Adrenal gland (tissue), 19 donors: ENCODE measurements at places on chromosomes 16 and 17. TPM values are rescaled to one million over a fixed set of nuclear protein-coding genes. Genes with fewer than 3 reads are reported as not detected.

GRCh38 chr16:48025359-48025758, 130.4 kb downstream of the ABCC12 start:
- H3K27ac ChIP-seq, result no peak overlapping the region
- no peaks in the 10 kb centered on the region for H3K36me3 ChIP-seq
- DNase-seq, result no peak
- H3K27me3 ChIP-seq, result no peaks in the 10 kb centered on the region

GRCh38 chr16:89361751-89362539, 128.4 kb downstream of the ANKRD11 start:
- no peak for DNase-seq
- H3K27me3 ChIP-seq, result no peaks in the 10 kb centered on the region
- no peak overlapping the region for H3K4me3 ChIP-seq
- no peaks in the 10 kb centered on the region for H3K36me3 ChIP-seq
- H3K4me1 ChIP-seq, result peaks cover 15% of the 10 kb centered on the region

The OR1F1 gene
- not detected for total RNA-seq

- no peak overlapping the region for H3K27ac ChIP-seq
- peaks cover 7% of the 10 kb centered on the region for H3K4me1 ChIP-seq
- H3K36me3 ChIP-seq, result peaks cover 12% of the 10 kb centered on the region
- H3K4me3 ChIP-seq, result no peak overlapping the region
Measured at GRCh38 chr16:503150-504071, 24.1 kb upstream of the CAPN15 start.

DNA sequence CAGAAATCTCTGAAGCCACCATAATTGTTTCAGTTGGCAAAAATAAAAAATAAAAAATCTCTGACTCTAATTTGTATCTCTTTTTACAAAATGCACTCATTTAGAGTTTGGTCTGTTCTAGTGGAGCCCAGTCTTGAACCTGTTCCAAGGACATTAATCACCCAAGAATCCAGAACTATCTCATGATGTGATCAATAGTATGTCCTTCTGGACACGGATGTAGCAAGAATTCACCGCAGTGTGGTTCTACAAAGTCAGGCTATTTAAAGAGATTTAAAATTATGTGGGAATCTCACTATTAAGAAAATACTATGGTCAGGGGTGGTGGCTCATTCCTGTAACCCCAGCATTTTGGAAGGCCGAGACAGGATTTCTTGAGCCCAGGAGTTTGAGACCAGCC, 21.8 kb upstream of the ANKFN1 start:
- H3K4me1 ChIP-seq, result no peaks in the 10 kb centered on the region
- no peak overlapping the region for H3K27ac ChIP-seq
- no peaks in the 10 kb centered on the region for H3K36me3 ChIP-seq
- DNase-seq, result no peak
- H3K27me3 ChIP-seq, result no peaks in the 10 kb centered on the region
- no peak overlapping the region for H3K4me3 ChIP-seq

The HOXB9 gene
- 2.7 TPM for total RNA-seq

DNA sequence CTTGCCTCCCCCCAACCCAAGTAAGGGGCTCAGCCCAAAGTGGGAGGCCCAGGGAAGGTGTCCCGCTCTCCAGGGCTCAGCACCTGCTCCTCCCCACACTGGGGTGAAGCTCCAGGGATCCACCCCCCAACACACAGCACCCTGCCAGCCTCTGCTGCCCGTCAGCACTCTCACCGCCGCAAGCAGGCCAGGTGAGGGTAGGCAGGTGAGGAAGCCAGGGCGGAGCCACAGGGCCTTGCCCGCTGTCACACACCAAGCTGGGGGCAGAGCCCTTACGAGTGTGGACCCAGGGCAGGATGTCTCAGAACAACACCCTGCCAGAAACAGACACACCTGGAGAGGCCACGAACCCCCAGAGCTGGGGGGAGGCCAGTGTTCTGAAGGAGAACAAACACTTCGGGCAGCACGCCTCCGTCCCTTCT, 19.5 kb downstream of the PLLP start:
- no peak for DNase-seq
- H3K27me3 ChIP-seq, result no peaks in the 10 kb centered on the region
- no peaks in the 10 kb centered on the region for H3K36me3 ChIP-seq
- H3K4me1 ChIP-seq, result no peaks in the 10 kb centered on the region

The TM4SF5 gene
- total RNA-seq, result not detected

GRCh38 chr16:85157372-85157771, 45.1 kb upstream of the CIBAR2 start:
- DNase-seq, result no peak
- no peaks in the 10 kb centered on the region for H3K36me3 ChIP-seq
- no peaks in the 10 kb centered on the region for H3K27me3 ChIP-seq
- no peak overlapping the region for H3K4me3 ChIP-seq
- peak overlapping the region; percentile 51 for H3K27ac ChIP-seq

The MRPL38 gene
- 115 TPM for total RNA-seq

- peaks cover 48% of the 10 kb centered on the region for H3K4me1 ChIP-seq
- H3K27me3 ChIP-seq, result no peaks in the 10 kb centered on the region
- no peak within 1 kb of the TSS for H3K27ac ChIP-seq
- H3K4me3 ChIP-seq, result no peak within 1 kb of the TSS
Measured at GRCh38 chr16:89918453-89919347, at the start of gene MC1R. TSS of gene MC1R (plus strand) at chr16:89918862. CDS start at chr16:89919259, 397 bp downstream.

The MRPL45 gene
- total RNA-seq, result 29.4 TPM

The GNAO1 gene
- 4.1 TPM for total RNA-seq

- H3K36me3 ChIP-seq, result no peaks in the 10 kb centered on the region
- no peaks in the 10 kb centered on the region for H3K4me1 ChIP-seq
- no peak overlapping the region for H3K4me3 ChIP-seq
- DNase-seq, result no peak
- H3K27ac ChIP-seq, result no peak overlapping the region
- H3K27me3 ChIP-seq, result no peaks in the 10 kb centered on the region
Measured at GRCh38 chr16:53841884-53842283, 137.9 kb downstream of the FTO start.
